Activated B cell treated with CpG ODN at 0.5 μM for 24 hours (primary cell): ENCODE measurements at places on chromosomes 3 and 15. TPM values are rescaled to one million over a fixed set of nuclear protein-coding genes. Genes with fewer than 3 reads are reported as not detected.

- no peak for DNase-seq
Measured at GRCh38 chr15:91338766-91339165, 238.7 kb downstream of the SV2B start.

Gene MASP1
- total RNA-seq = not detected in 2 replicates

Gene SCN10A
- total RNA-seq = not detected in 2 replicates

Gene TTC14
- total RNA-seq = 81.5 and 82.2 TPM in 2 replicates
